Activated CD8-positive, alpha-beta memory T cell treated with anti-CD3 and anti-CD28 coated beads for 1 hour (primary cell): ENCODE measurements at places on chromosomes 3 and 15.

GRCh38 chr3:143627336-143627735 lies 220.9 kb downstream of the SLC9A9 start:
- no peak for DNase-seq

DNA sequence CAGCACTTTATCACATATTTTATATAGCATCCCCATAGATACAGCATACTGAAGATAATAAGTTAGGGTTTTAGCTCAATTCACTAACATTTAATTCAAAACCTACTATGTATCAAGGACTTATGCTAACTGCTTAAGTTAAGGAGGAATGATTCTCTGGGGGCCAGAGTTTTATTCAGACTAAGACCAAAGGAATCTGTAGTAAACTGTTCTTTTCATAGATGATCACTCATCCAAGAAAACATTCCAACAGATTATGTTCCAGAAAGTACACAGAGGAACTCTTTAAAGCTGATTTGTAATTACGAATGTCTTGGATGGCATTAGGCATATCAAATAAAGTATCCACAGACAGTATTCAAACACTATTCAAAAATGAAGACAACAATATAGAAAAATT lies 226.4 kb downstream of the SCAPER start:
- DNase-seq, result no peak

DNA sequence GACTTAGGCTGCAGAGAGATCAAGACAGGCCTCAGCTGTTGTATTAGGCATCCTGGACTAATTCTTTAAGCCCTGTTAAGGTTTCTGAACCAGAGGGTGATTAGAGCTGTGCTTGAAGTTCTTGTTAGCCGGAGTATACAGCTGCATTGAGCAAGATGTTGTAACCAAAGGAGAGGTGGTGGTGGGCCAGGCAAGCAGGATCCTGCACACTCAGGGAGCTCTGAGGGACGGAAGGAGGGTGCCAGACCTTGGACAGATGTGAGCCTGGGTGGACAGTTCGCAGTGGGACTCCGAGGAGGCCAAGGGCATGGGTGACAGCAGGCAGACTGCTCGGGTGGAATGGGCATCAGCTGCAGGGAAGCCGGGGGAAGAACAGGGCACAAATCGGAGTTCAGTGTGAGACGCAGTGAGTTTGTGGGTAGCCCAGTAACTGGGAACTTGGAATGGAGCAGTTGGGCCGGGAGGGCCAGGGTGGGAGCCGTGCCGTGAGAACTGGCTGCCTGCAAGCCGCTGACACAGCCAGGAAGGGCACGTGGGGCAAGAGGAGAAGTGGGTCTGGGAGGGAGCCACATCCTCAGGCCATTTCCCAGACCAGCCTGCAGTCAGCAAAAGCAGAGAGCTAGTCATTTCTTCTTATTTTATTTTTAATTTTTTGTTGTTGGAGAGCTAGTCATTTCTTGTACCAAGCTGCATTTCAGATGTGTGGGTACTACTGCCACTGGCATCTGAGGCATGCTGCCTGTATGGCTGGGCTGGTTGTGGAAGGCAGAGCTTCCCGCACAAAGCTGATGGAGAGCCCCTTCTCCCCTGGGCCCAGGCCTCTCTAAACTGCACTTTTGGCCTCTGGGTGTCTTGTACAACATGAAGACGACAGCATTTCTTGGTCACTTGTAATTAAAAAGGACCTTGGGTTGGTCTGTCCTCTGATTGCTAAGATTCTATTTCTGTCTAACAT lies 61.0 kb downstream of the PGPEP1L start:
- no peak for DNase-seq

DNA sequence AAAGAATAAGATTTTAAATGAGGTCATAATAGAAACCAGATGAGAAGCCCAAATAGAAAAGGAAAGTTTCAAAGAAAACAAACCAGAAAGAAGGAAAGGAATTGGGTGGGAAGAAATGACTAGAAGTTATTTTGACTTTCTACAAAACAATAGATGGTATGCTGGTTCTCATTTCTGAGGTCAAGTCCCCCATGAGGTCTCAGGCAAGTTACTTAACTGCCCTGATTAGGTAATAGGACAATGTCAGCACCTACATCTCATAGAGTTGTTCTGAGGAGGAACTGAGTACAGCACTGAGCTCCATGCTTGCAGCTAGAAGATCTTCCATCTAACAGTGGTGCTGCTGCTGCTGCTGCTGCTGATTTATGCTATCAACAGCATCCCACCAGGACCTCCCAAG lies 185.9 kb downstream of the ERC2 start:
- DNase-seq, result no peak

GRCh38 chr3:140695361-140696061 lies 17.6 kb downstream of the TRIM42 start:
- DNase-seq, result no peak

GRCh38 chr15:67836134-67836455 lies 3.8 kb downstream of the RNU6-1 start:
- no peak for DNase-seq

- DNase-seq, result no peak
Measured at GRCh38 chr3:156680243-156680914, 6.0 kb downstream of the TIPARP start.

GRCh38 chr3:124529826-124530571 lies 200.3 kb upstream of the UMPS start:
- DNase-seq, result no peak

DNA sequence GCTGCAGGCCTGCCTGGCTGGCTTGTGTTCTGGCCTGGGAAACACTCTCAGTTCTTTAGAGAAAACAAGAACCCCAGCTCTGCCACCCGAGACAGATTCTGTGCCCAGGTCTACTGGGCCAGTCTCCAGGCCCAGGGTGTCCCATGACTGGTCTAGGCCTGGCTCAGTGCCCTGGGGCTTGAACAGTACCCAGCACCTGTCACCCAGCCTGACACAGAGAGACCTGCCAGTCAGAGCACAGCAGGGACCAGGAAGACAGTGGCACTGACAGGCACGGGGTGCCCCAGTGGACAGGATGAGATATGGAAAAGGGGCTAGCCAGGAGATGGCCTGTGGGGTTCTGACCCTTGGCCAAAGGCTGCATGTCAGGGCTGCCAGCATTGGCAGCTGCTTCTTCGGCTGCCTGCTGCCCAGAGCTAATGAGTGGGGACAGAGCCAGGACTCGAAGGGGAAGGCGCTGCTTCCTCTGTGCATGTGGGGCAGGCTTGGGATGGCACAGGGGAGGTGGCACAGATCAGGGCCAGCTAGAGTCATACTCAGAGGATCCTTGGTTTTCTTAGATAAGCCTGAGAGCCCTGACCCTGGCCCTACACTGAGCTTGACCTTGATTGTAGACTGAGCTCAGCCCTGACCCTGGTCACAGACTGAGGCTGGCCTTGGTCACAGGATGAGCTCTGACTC lies 15.1 kb downstream of the CCDC33 start:
- no peak for DNase-seq

- DNase-seq, result no peak
Measured at GRCh38 chr15:90171623-90172022, 29.5 kb upstream of the SEMA4B start.
